Urinary bladder (tissue), 4 donors: ENCODE measurements at places on chromosomes 1 and 21. TPM values are rescaled to one million over a fixed set of nuclear protein-coding genes. Genes with fewer than 3 reads are reported as not detected.

The LMX1A gene
- 0.42 TPM for total RNA-seq

The CSF3R gene
- 5.3 TPM for total RNA-seq

The UQCRHL gene
- total RNA-seq = 2.9 TPM

The MRPL9 gene
- total RNA-seq = 40.7 TPM

The ORC1 gene
- 2.7 TPM for total RNA-seq

The CLDN8 gene
- 1.6 TPM for total RNA-seq

The MAP1LC3C gene
- 1.9 TPM for total RNA-seq

The UBE2U gene
- not detected for total RNA-seq

The PRAMEF27 gene
- total RNA-seq = not detected

The ADAMTSL4 gene
- 35.5 TPM for total RNA-seq

The COL24A1 gene
- 13.7 TPM for total RNA-seq

The PTPRC gene
- total RNA-seq = 34.4 TPM

The FCGR1A gene
- total RNA-seq = 10.4 TPM

The SLC16A4 gene
- 15.4 TPM for total RNA-seq

The LEPROT gene
- 85.0 TPM for total RNA-seq

The DCST1 gene
- total RNA-seq = not detected

The MPL gene
- not detected for total RNA-seq

The KAZN gene
- 8.4 TPM for total RNA-seq

The IL10RB gene
- total RNA-seq = 31.4 TPM

The IFNLR1 gene
- total RNA-seq = 0.79 TPM

The PRAMEF4 gene
- total RNA-seq = not detected

The CDK18 gene
- 3.5 TPM for total RNA-seq

The PLA2G2D gene
- total RNA-seq = not detected

The C1orf94 gene
- total RNA-seq = not detected

The GLIS1 gene
- 0.42 TPM for total RNA-seq

The KIF2C gene
- total RNA-seq = 9.4 TPM

The ZYG11A gene
- total RNA-seq = 0.85 TPM

The JAM2 gene
- total RNA-seq = 62.1 TPM

The RHCE gene
- 0.85 TPM for total RNA-seq

The AGMAT gene
- 0.48 TPM for total RNA-seq

The ITLN2 gene
- not detected for total RNA-seq

The CNTN2 gene
- 2.1 TPM for total RNA-seq

The CELA2B gene
- 0.32 TPM for total RNA-seq

The OR2W3 gene
- total RNA-seq = 0.53 TPM

The SELL gene
- total RNA-seq = 5.1 TPM

The MYOG gene
- total RNA-seq = 12.7 TPM
